Smooth muscle cell of the brain vasculature (primary cell): ENCODE measurements at places on chromosomes 4 and X.

GRCh38 chr4:182139491-182139890 lies 103.7 kb upstream of the TENM3 start:
- DNase-seq = no peak

GRCh38 chrX:1502853-1503252 lies 34.1 kb downstream of the P2RY8 start:
- no peak for DNase-seq

GRCh38 chr4:38547052-38547451 lies 116.9 kb upstream of the KLF3 start:
- no peak for DNase-seq

GRCh38 chr4:17468619-17469221 lies 43.2 kb downstream of the QDPR start:
- no peak for DNase-seq

- DNase-seq = no peak
These were observed 459.9 kb upstream of the AMOT start for GRCh38 chrX:113300580-113300979.

DNA sequence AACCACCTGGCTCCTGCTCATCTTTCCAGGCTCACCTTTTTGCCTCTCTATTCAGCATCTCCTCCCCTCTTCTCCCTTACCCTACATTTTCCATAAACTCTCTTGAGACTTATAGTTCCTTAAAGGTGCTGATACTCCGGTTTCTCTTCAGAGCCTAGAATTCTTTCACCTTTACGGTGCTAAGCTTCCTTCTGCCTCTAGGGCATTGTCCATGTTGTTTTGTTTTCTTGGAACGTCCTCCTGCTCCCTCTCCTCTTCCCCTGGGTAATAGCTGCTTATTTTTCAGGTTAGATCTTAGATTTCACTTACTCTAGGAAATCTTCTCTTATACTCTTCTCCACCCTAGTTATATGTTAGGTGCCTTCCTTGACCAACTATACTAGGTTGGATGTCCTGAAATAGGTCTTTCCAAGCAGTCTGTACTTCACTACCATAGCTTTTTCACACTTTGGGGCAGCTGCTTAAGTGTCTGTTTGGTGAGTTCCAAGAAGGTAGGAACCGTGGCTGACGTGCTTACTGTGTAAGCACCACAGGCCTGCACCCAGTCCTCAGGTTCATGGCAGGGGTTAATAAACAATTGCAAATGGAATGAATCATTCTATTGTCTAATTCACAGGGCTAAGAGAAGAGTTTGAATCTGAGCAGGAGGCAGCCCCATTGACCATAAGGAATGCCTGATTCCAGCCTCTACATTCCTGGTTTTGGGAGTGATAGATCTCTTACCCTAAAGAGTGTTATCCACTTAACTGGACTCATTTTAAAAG lies 227.5 kb downstream of the MGST2 start:
- DNase-seq = no peak

GRCh38 chr4:54961357-54961975 lies 163.9 kb downstream of the KDR start:
- DNase-seq = no peak

DNA sequence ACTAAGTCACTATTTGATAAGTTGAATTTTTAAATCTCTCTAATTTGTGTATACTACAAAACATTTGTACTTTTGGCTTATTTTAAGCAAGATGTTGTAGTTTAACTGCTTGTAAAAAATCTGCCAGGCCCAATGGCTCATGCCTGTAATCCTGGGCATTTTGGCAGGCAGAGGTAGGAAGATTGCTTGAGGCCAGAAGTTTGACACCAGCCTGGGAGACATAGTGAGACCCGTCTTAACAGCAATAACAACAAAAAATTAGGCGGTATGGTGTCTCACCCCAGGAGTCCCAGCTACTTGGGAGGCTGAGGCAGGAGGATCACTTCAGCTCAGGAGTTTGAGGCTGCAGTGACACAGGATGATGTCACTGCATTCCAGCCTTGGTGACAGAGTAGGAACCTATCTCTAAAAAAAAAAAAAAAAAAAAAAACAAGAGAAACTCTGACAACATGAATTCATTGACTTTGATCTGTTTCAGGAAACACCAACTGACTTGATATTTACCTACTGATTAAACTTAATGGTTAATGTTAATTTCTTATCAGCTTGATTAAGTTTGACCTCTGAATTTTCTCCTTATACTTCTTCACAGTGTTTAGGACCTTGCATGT lies 8.9 kb downstream of the FHIP1A start:
- no peak for DNase-seq

DNA sequence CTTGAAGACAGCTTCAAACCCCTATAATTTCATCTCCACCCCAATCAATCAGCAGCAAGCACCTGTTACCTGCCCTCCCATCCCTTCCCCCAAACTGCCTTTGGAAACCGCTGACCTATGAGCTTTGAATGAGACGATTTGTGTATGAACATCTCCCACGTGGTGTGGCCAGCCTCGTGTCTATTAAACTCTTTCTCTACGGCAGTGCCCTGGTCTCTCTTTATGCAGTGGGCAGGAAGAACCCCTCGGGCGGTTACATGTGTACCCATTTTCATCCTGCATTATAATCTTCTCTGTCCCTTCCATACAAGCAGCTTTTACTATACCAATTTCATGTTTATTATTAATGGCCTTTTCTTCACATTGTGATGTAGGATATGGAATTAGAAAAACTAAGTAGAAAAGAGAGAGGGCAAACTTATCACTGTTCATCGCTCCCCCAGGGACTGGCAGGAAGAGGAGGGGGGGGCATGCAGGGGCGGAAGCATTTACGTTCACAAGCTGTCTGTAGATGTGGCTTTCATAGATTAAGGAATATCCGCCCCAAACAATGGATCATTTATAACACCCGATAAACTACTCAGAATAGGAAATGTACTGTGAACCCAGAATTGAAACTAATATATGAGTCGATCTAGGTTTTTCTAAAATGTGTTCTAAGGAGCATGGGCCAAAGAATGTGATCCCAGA lies 95.5 kb upstream of the ZNF518B start:
- DNase-seq = no peak

DNA sequence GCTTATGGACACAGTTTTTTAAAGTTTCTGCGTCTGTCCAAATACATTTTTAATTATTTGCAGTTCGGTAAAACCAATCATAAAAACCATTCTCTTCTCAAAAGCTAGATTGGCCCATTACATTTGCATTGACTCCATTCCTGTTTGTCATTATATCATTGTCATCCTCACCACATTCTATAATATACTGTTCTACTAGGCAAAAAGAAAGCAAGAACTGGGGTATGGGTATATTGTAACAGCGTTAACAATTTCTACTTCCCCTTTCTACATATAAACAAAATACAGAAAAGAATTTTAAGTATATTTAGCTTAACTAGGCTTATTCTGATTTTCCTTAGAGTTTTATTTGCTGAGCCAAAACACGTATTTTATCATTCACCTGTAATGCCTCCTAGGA lies 91.8 kb downstream of the RAP1GDS1 start:
- DNase-seq = no peak

DNA sequence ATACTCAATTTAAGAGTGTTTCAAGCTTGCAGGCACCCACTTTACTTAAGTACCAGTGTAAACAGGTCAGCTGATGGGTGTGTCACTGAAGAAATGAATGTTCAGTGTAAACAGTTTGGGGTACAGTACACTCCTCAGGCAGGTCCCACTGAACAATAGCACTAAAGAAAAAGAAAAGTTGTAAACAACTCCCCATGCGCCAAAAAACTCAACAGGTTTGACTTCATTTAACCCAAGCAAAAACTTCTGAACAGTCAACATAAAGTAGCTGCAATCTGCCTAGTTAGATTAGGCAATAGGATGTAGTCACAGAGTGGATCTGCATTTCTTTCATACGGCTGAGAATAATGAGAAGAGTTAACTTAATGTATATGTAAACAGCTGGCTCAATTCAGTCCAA lies 93.2 kb downstream of the FAM13A start:
- no peak for DNase-seq

DNA sequence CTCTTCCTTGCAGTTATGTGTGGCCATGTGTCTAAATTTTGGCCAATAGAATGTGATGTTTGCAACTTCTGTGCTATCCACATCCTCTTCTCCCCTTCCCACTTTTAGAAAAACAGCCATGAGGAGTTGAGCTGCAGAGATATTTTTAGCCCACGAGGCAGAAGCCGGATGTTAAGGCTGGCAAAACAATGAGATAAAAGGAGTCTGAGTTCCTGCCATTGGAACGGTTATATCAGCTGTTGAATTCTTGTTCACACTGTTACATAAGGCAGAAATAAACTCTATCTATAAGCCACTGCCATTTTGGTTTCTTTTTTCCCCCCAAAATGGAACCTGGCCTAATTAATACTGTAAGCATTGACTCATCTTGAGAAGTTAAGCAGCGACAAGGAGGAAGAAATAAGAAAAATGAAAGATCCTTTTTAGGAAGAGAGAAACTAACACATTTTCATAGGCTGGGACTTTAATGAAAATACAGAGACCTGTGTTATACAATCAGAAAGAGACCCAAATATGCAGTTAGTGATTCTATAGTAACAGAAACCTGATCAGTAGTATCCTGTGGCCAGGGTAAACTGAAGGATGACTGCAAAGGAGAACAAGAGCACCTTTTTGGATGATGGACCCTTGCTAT lies 200.5 kb downstream of the INPP4B start:
- DNase-seq = no peak

DNA sequence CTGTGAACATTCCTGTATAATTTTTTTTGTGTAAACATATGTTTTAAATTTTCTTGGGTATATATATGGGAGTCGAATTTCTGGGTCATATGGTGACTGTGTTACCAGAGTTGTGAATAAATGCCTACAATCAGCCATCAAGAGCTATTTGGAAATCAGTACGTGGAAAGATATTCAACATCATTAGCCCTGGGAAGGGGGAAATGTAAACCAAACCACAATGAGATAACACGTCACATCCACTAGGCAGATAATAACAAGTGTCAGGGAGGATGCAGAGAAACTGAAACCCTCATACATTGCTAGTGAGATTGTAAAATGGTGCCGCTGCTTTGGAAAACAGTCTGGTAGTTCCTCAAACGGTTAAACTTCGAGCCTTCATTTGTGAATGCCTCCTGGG lies 43.9 kb downstream of the LUZP4 start:
- no peak for DNase-seq

- DNase-seq = no peak
These were observed 179.6 kb downstream of the CCSER1 start for GRCh38 chr4:90306810-90307209.

DNA sequence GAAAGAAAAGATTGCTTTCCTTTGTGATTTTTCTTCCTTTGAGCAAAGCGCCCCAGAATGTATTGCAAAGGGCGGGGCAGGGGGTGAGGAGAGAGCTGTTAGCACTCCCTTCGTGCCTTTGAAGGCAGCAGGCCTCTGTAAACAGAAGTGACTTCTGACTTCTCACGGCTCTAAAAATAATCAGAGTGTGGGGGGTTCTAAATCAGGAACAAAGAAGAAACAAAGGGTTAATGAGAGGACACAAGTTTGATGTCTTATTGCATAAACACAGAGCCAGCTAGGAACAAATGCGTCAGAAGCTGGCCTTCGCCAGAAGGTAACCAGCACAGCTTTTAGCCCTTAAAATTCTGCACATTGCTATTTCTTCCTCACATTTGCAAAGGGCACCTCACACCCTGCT lies 626.2 kb downstream of the MID1IP1 start:
- no peak for DNase-seq

DNA sequence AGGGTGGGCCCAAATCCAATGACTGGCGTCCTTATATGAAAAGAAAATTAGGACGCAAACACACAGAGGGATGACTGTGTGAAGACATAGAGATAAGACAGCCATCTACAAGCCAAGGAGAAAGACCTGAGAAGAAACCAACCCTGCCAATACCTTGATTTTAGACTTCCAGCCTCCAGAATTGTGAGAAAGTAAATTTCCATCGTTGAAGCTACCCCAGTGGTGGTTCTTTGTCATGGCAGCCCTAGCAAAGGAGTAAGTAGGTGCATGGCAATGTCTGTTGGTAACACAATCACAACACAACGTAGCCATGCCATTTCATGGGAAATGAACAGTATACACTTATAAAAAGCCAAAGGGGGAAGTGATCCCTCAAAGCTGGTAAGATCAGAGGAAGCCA lies 25.3 kb downstream of the SMIM20 start:
- DNase-seq = no peak

DNA sequence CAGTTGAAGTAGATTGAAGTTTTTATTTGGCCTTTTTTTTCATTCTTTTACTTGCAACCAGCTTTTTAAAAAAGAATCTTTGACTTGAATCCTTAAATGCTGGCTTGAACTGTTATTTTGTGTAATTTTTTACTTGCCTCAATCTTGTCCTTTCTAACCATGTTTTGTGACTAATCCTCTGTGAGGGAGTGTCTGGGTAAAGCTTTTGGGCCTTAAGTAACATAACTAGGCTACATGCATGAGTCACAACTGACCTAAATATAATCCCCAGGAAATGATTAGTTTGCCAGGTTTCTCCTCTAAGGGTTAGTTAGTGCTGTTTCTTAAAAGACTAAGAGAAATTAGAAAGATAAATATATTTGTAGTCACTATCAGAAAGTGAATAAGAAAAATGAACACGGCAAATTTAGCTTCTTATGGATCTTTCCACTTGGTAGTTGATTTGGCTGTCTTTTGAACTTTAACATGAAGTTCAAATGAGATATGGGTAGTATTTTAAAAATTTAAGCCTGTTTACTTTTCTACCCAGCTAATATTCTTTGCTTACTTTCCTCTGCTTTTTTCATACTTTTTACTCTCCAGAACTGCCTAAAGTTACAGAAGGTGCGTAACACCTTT lies 13.0 kb downstream of the EXOC1 start:
- DNase-seq = peak; percentile 66

DNA sequence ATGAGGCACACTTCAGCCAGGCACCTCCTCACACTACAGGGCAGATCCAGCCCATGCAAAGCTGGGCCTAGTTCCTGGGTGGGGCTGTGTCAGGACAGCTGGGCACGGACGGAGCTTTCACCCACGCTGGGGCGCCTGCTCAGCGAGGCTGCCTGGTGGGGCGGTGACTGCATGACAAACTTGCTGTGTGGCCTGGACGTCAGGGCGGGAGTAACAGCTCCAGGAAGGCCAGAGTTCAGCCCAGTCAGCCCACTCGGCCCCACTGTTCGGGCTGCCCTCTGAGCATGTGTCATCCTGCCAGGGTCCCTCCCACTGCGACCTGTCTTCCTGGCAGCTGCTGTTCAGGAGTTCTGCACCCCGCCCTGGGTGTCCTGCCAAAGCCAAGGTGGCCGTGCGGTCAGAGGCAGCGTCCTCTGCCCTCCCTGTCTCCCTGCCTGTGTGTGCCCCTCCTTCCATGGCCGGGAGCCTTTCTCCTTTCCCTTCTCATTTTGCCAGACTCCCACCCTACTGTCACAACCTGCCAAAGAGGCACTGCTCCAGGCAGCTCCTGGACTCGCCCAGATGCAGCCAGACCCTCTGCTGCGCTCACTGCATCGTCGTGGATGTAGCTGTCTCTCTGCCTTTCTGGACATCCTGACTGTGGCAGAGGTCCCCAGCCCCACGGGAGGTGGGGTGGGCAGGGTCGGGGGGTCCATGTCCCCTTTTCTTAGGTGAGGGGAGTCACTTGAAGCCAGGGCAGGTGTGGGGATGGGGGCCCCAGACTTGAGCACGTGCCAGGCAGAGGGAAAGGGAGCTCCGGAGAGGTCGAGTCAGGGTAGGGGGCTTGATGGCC lies 33.0 kb upstream of the KIAA0232 start:
- DNase-seq = no peak

GRCh38 chrX:40009462-40009851 lies 88.3 kb downstream of the BCOR start:
- DNase-seq = no peak
